ENCODE measurements at places on chromosomes 7 and 10. TPM values are rescaled to one million over a fixed set of nuclear protein-coding genes. Genes with fewer than 3 reads are reported as not detected.

DNA sequence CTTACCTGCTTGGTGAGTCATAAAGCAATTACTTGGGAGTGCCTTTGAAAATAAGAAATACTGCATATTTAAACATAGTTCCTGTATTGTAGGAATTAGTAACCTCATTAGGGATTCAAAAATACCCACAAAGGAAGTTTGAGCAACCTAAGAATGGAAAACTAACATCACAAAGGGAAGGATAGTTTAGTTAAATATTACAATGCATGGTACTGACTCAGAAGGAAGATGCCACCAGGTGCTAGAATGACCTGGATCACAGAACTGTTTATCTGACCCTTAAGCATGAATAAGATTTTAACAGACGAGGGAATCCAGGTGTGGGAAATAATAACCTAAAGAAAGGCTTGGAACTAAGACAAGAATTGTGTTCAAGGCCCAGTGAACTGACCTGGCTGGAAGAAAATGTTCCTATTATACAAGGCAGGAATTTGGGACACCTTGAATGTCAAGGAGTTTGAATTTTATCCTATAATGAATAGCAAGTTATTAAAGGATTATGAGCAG is 106.4 kb downstream of the GSAP start:
- no peak for DNase-seq

GRCh38 chr7:146626912-146627311 is 510.3 kb downstream of the CNTNAP2 start:
- DNase-seq = no peak

GRCh38 chr10:24900888-24901685 is 51.3 kb downstream of the PRTFDC1 start:
- no peak for DNase-seq

DNA sequence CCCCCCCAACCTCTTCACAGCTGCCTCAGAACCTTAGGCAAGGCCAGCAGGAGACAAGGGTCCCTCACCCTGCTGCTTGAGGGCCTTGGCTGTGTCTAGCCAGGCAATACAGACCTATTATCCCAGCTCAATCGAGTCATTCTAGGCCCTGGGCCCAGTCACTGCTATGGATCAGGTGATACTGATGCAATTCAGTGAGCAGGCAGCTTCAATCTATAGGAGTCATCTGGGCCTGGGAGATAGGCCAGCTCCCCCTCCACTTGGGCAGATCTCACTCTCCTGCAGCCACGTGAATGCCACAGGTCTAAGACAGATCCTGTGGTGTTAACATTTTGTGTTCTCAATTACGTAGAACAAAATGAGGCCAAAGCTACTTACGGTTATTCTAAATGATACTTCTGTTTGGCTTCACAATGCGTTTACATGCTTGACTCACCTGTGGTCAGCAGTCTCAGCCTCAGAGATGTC is 68.0 kb upstream of the LRRC4 start:
- DNase-seq = no peak

- DNase-seq = no peak
These were observed 25.6 kb downstream of the DIP2C start for GRCh38 chr10:663831-664251.

DNA sequence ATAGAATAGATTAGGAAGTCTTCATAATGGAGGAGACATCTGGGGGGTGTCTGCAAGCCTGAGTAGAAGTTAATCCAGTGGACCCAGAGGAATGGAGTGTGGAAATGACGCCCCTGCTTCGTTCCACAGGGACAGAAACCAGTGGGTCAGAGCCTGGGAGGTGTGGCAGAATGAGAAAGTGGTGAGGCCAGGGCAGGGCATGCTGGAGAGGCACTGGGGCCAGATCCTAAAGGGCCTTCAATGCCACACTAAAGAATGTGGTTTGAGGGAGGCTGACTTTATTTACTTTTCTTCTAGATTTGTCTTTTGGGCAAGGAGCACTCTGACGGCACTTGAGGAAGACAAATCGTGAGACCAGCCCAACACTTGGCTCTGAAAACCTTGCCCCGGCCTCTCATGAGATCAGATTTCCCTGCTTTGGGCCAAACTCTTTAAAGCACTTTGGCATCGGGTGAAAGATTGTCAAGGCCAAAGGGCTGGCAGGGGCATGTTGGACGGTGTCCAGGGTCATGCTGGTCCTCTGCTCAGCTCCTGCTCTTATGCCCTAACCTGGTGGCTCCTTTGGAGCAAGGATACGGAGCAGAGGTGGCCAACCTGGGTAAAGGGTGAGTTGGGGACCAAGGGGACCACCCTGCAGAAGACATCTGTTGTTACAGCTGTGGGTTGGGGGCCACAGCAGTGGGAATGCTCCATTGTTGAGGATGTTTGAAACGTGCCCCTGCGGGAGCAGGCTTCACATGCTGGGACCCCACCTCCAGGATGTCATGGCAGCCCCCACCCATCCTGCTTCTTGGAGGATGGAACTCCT is 157.0 kb upstream of the ZMIZ1 start:
- no peak for DNase-seq

GRCh38 chr10:7045891-7046599 is 364.8 kb downstream of the SFMBT2 start:
- no peak for DNase-seq

DNA sequence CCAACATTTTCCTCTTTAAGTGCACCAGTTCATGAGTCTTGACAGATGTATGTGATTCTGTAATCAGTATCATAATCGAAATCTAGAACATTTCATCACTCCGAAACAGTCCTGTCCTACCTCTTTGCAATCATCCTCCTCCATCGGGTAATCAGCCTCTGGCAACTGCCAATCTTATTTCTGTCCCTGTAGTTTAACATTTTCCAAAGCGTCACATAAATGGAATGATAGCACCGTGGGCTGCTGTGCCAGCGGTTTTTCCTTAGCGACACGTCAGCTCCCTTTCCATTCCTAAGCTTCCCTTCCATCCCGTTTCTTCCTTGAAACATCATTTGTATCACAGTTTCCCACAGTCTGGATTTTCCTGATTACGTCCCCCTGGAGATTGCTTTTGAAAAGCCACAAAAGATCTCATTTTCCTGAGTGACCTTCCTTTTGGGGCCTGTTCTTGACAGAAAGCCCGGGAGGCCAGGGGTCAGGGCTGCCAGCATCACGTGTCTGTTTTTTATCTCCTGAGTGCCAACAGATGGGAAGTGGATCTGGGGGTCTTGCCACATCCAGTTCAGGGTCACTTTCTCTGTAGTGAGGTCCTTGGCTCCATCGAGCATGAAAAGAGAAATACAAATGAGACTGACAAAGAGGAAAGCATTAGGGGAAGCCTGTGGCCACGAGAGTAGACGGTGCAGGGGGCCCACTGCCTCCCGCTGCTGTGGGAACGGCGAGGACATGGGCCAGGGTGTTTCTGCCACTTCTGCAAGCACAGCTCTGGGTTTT is 31.6 kb downstream of the TMEM120A start:
- DNase-seq = no peak

Gene C10orf67
- not detected for total RNA-seq

Gene ERVW-1
- not detected for total RNA-seq

Gene ABCF2
- total RNA-seq = 53.2 TPM

DNA sequence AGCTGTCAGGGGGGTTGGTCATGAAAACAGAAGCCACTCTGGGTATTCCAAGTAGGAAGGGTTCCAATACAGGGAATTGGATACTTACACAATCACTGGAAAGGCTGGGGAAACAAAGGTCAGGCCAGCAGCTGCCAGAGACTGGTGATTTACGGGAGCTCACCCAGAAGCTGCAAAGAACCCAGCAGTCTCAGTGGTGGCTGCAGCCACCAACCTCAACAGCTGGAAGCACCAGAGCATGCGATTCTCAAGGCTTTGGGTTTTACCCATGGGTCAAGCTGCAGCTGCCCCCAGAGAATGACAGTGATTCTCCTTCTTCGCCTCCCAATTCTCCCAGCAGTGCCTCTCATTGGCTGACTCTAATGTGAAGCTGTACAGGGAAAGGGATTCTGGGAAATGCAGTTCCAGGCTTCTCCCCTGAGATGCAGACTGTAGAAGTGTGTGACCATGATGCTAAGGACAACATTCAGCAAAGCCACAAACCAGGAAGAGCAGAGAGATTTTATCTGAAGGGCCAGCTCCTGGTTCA is 107.2 kb upstream of the TCF7L2 start:
- DNase-seq = no peak

DNA sequence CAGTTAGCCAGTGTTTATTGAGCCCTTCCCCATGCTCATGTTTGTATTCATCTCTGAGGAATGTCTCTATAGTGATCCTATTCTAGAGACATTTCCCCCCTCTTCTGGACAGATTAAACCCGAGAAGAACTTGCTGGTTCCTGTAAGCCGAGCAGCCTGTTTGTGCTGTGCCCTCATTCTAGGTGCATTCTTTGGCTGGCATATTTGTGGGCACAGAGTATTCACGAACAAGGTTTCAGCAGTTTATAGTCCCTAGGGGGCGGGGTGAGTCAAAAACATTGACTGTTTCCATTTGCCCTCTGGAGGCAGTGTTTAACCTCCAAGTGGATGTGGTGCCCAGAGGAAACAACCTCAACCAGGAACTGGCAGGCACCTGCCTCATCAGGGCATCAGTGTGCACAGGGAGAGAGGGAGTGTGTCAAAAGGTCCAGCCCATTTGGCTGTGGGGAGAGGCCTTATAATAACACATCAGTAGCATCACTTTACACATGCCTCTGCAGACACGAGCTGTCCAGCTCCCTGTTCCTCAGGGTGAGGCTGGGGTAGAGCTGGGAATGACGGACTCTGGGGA is 273.3 kb upstream of the LRGUK start:
- no peak for DNase-seq

- no peak for DNase-seq
These were observed 68.1 kb downstream of the CPEB3 start for GRCh38 chr10:92222603-92223262.

Gene CAMK2B
- total RNA-seq = 0.50 TPM

- DNase-seq = no peak
These were observed 129.8 kb downstream of the PRKG1 start for GRCh38 chr10:51204066-51204465.

Gene ZC3HAV1L
- total RNA-seq = 15.4 TPM

DNA sequence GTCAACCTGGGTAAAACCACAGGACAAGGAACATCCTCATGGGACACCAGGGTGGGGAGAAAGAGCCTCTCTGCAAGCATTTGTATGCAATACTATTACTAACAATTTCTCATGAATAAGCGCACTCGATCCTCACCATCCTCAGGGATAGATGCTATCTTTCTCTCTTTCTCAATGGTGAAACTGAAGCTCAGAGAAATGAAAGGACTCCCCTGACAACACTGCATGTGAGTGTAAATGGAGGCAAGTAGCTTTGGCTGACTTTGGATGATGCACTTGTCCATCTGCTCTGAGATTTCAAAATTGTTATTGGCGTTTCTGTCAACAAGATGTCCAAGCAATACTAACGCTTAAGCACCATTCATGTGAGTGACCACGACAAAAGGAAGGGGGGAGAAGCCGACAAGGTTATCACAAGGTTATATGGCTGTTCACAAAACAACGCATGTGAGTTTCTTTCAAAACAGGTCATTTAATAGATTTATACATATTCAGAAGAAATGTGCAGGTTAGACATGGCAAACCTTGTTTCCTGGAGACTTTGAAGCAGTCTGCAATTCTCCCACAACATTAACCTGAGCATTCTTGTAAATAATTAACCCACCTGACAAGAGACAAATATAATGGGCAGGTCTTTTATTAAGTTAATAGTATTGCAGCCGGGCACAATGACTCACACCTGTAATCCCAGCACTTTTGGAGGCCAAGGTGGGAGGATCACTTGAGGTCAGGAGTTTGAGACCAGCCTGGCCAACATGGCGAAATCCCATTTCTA is 54.0 kb downstream of the IFIT5 start:
- no peak for DNase-seq

Gene MYH16
- not detected for total RNA-seq

GRCh38 chr10:26627324-26627723 is 70.2 kb upstream of the PDSS1 start:
- DNase-seq = no peak

Gene ABCB8
- total RNA-seq = 23.7 TPM

DNA sequence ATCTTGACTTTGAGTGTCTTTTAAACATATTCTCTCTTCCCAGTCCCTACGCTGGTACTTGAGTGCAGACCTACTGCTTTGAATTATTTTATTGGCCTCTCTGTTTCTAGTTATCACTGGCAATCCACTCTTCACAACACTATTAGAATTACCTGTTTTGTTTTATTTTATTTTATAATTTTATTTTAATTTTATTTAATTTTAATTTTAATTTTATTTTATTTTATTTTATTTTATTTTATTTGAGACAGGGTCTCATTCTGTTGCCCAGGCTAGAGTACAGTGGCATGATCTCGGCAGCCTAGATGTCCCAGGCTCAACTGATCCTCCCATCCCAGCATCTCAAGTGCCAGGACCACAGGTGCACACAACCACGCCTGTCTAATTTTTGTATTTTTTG is 6.8 kb downstream of the STK17A start:
- no peak for DNase-seq

DNA sequence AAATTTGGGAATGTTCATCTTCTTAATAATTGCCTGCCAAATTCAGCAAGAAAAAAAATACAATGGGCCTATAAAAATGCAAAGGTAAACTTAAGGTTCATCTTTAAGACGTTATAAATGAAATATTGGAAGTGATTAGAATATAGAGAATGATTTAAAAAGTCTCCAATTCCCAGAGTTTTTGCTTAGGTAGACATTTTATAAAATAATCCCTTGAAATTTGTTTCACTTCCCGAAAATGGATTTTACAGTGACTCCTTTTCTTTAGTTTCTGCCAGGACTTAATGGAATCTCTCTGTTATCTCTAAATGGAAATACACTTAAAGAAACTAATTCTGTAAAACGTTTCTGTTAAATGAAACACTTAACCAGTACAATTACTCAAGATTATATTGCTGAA is 544.2 kb upstream of the TEX47 start:
- no peak for DNase-seq

DNA sequence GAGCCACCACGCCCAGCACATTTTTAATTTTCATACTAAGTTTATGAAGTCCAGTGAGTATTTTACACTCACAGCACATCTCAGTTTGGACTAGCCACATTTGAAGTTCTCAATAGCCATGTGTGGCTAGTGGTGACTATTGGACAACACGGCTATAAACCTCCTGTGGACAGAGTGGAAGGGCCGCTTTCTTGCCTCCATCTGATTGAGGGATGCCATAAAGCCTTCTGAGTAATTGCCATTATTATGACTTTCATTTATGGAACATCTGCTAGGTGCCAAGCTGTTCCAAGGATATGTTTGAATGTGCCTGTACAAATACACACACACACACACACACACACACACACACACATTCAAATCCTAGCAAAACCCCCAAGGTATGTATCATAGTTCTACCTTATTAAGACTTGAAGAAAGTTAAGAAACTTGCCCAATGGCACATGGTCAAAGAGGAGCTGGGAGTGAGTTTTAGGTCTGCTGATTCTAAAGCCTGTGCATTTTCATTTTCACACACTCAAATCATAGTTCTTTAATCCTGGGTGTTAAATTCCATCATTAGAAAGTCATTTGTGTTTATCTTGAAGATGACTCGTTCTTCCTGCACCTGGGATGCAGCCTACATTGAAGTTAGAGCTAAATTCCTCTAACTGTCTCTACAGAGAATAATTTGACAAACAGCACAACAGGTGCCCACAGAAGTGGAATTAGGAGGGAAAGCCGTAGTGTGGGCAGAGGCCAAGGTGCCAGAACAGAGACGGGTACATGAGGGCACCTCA is 143.3 kb downstream of the PKD1L1 start:
- DNase-seq = no peak

All from esophagus muscularis mucosa (tissue), 4 donors.